Lung (tissue), 17 donors: ENCODE measurements at places on chromosomes 5 and 9. TPM values are rescaled to one million over a fixed set of nuclear protein-coding genes. Genes with fewer than 3 reads are reported as not detected.

The TAF1L gene
- total RNA-seq = not detected

The MCTP1 gene
- 34.8 TPM for total RNA-seq

The SV2C gene
- total RNA-seq = 0.40 TPM

DNA sequence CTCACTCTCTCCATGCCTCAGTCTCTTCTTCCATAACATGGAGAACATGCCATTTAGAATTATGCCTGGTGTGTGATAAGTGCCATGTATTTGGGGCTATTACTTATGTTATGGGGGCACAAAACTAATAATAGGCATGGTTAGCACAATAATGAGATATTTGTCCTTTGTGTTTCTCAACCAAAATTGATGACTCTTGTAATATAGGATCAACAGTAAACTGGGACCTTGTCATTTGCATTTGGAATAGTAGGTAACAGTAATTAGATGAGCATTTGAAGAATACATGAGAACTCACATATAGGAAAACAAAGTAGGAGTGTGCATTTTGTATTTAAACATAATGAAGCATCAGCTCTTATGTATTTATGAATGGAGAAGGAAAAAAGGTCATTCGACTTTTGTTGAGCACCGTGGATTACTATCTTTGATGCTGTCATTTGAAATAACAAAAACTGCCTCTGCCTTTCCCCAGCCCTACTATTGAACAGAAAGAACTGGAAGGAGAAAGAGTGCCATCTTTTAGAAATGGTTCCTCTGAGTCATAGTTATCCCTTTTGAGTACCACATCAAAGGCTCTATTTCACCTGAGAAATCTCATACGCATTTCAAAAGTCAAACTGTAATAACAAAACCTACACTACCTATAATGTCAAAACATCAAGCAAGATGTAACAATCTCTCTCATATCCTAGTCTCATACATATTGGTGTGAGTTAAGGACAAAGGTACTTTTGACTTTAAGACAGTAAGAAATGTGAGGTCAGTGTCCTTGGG lies 655.2 kb downstream of the PDE4D start:
- DNase-seq = no peak

DNA sequence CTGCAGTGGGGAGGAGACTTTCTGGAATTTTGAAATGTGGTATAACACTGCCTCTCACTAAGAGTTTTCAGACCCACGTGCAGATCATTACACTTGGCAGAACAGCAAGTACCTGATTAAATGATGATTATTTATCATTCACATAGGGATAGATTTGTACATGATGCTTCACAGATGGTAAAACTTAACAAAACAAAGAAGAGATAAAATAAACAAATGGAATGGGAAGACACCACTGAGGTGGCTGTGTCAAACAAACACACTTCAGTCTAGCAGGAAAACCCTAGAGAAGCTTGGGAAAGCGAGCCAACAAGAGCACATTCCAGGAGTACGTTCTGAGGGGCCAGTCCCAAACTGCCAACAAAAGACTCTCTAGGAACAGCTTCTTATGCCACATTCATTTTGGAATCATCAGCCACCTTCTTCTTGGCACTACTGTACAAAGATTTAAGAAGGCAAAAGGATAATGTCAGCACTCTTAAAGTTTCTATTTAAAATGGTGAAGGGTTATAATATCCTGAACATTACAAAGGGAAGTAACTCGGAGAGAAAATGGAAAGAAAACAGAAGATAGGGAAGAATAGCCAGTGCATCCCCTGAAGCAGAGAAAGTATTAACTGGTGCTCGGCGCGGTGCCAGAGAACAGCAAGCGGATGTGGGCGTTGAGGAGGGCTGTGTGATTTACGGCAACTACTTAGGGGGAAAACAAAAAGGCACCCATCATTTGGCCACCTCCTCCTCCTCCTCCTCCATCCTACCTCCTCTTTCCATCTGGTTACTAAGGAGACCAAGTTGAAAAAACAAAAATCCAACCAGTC lies 1.6 kb downstream of the MED27 start:
- peak; percentile 37 for DNase-seq

GRCh38 chr9:87375397-87376073 lies 122.1 kb upstream of the DAPK1 start:
- no peak for DNase-seq

- DNase-seq = no peak
Measured at GRCh38 chr5:127801751-127802476, 98.7 kb downstream of the CCDC192 start.

GRCh38 chr9:136045595-136046553 lies 49.2 kb downstream of the NACC2 start:
- DNase-seq = peak; percentile 59

DNA sequence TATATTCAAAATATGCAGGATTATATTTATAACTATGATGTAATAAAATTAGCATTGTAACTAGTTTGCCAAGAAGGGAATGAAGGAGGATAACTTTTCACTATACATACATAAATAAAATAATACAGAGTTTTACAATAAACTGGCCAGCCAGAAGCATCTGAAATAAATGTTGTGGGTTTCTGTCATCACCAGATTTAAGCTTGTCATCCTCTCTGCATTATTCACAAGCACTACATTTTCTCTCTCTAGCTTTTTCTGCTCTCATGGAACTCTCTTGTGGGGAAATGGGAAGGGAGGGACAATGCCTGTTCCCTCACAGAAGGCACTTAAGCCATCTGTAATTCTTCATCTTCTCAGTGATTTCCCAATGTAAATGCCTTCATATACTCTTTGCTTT lies 626.8 kb downstream of the SEMA5A start:
- DNase-seq = no peak

GRCh38 chr9:135376511-135377265 lies 102.9 kb upstream of the PPP1R26 start:
- DNase-seq = peak; percentile 69
